ENCODE measurements at places on chromosomes 5 and 9.

DNA sequence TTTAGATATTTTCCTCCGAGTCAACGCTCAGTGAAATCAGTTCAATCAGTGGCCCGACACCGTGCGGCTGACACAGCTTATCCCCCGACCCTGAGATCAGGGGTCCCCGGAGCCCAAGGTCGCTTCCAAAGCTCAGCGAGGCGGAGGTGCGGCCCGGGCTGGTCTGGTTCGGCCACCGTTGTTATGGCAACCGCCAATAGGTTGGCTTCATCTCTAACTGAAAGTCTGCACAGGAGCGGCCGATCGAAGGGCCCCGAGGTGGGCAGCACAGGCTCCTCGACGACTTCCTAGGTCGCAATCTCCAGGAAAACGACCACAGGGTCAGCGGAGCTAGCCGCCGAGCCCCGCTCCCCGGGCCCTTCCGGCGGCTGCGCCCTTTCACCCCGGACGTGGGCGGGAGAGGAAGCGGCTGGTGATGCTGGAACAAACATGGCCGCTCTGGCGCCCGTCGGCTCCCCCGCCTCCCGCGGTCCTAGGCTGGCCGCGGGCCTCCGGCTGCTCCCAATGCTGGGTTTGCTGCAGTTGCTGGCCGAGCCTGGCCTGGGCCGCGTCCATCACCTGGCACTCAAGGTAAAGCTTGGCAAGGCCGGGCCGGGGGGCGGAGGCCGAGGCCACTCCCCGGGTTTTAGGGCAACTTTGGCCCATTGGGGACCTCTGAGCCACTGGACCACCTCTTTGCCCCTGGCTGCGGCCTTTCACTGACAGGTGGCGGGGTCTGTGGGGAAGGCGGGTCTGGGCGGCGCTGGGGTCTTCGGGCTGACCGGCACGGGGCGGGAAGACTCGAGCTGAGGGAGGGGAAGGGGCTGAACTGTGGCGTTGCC, at the start of gene GPR107:
Gene GPR107, plus strand, starts transcription at position 403 of the 821 bp plus-strand sequence. Its CDS starts 27 bp downstream, at position 430.
- no peak for DNase-seq

DNA sequence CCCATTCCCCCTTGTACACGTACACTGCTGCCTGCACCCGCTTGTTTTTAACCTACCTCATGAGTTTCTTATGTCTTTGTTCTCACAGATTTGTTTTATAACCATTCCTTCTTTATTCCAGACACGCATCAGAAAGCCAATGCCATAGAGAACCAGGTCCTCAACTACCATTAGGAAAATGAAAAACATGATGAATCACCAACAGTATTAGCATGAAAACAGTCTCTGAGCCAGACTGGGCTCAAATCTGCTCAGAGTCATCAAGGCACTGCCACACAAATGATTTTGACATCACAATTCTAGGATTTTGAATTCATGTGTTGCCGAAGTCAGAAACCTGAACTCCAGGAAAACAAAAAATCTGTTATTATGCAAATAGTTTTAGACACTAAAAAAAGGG, 394.1 kb upstream of the GRIA1 start:
- no peak for DNase-seq

GRCh38 chr5:3326841-3327232, 268.8 kb upstream of the IRX1 start:
- no peak for DNase-seq

DNA sequence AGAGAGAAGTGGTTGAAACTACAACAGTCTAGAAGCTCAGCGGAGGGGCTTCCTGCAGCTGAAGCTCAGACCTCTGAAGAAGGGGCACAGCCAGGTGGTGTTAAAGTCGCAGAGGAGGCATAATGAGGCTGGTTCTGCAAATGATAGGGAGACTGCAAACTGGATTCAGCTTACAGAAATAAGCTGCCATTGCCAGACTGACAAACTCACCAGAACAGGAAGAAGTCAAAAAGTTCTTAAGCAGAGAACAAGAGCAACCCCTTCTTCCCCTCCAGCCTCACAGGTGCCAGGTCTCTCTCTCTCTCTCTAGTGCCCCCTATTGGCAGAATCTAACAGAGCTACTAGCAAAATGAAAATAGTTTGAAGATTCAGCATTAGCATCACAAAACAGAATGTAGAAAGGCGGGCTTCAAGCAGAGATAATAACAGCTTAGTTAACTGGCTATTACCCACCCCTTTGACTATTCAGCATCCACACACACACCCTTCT, 76.7 kb downstream of the GRAMD2B start:
- DNase-seq, result no peak

GRCh38 chr9:35856206-35856605, 14.0 kb downstream of the OR13J1 start:
- no peak for DNase-seq

GRCh38 chr9:5841771-5842573, 9.1 kb upstream of the ERMP1 start:
- DNase-seq, result no peak

GRCh38 chr9:84484172-84484571, 143.6 kb upstream of the SLC28A3 start:
- no peak for DNase-seq

DNA sequence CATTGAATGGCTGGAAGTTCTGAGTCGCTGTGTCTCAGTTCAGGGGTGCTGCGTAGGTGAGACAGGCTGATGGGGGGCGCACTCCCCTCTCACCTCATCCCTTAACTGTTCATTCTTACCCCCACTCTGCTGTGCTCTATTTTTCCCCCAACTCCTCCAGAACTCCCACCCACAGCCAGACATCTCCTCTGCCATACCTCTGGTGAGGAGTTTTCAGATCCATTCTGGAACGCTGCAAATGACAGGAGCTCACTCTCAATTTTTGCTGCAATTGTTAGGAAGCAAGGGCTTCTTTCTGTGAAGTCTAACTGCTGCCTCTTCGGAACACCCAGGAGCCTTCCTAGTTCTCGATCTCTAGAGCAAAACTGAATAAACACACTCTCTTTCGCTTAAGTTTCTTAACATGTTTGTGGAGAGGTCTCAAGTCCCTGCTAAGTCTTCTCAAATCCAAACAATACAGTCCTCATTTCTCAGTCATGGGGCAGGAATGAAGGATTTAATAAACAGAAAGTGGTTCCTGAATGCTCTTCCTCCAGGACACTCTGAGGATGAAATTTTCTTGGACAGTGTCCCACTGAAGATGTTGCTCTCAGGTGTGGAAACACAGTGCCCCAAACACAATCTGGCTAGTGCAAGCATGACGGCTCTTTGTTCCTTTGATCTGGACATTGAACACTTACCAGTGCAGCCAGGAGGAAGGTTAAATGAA, 387.7 kb downstream of the KDM4C start:
- no peak for DNase-seq

- no peak for DNase-seq
These were observed 6.4 kb downstream of the ISCA1 start for GRCh38 chr9:86275962-86276361.

GRCh38 chr5:19880859-19881436, 107.1 kb downstream of the CDH18 start:
- DNase-seq, result no peak

GRCh38 chr5:77824981-77825380, 48.8 kb upstream of the TBCA start:
- DNase-seq, result no peak

- DNase-seq, result peak; percentile 83
These were observed 306.3 kb downstream of the FER start for GRCh38 chr5:109053995-109054417.

GRCh38 chr5:76663573-76663972, 40.4 kb upstream of the F2RL2 start:
- no peak for DNase-seq

GRCh38 chr9:118538959-118539358, 830.3 kb downstream of the BRINP1 start:
- DNase-seq, result no peak

- DNase-seq, result peak; percentile 33
These were observed 290.3 kb downstream of the NSG2 start for GRCh38 chr5:174335682-174336364.

- no peak for DNase-seq
These were observed 19.7 kb downstream of the GLRA1 start for GRCh38 chr5:151904909-151905308.

DNA sequence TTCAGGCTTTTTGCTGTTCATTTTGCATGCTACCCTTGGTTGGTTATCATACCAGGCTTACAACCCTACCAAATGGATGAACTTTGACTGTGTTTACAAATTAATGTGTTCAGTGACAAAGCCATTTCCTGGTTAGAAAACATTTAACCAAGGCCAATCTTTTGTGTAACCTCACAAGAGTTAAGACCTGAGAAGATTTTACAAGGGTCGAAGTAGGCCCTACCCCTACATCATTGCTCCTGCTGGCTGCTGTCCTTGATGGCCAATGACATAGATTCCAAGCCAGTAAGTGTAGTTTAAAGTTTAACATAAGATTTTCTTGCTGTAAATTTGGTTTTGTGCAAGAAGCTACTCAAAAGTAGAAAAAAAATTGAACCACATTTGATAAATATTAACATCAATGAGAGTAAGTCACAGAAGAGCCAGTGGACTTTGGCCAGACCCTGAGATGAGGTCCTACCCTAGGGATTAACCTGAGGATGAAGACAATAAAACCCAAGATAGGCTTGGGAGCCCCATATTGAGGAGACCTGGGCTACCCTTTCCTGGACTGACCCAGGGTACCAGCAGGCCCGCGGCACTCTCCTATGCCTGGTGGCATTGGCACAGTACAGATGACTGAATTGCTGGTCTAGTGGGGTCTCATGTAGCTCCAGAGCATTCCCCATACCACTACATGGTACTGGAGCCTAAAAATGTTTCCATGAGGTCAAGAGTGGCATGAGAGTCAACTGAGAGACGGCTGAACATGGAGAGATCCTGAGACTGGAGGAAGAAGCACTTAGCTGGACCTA, 8.3 kb downstream of the C1QTNF3 start:
- DNase-seq, result no peak

DNA sequence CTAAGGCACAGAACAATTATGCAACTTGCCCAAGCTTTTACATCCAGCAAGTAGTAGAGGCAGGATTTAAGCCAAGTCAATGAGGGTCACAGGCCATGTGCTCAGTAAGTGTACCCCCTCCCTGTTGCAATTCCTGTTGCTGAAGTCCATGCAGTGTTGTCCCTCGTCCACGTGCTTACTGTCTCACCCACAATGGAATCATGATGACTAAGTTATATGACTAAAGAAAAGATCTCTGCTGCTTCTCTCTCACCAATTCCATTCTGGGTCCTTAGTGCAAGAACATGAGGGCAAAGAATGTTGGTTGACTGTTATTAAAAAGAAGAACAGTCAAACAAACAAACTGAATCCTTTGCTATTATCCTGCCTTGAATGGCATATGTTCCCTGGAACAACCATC, 233.6 kb upstream of the SLC24A2 start:
- no peak for DNase-seq

GRCh38 chr5:8807636-8808035, 738.2 kb downstream of the SEMA5A start:
- no peak for DNase-seq

DNA sequence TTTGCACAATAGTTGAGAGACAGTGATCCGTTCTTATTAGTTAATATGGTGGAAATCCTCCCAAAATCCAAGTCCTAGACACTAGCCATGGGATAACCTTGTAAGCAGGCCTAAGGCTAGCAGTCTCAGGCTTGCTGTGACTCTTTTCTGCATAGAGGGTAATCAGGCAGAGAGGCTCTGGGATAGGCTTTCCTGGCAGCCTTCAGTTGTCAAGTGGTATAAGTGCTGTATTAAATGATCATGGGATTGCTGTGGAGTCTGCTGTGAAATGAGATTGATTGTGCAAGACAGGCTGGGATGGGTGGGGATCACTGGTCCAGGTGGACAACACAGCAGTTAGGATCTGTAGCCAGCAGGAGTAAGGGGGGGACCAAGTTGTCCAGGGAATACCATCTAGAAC, 416.4 kb downstream of the TLE4 start:
- DNase-seq, result no peak

DNA sequence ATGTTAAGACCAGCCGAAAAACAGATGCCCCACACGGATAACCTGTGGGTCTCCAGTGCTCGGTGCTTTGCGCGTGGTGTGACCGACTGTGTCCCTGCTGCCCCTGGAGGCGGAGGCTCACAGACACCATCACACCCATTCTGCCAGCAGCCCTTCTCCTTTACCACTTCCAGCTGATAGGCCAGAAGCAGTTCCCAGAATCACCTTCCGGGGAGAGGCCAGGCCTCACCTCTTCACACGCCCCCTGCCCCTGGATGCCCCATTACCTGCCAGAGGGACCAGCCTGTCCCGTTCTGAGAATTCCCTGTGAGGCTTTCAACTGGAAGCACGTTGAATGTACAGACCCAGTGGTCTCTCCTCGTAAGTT, 21.6 kb upstream of the LRRC14B start:
- no peak for DNase-seq

DNA sequence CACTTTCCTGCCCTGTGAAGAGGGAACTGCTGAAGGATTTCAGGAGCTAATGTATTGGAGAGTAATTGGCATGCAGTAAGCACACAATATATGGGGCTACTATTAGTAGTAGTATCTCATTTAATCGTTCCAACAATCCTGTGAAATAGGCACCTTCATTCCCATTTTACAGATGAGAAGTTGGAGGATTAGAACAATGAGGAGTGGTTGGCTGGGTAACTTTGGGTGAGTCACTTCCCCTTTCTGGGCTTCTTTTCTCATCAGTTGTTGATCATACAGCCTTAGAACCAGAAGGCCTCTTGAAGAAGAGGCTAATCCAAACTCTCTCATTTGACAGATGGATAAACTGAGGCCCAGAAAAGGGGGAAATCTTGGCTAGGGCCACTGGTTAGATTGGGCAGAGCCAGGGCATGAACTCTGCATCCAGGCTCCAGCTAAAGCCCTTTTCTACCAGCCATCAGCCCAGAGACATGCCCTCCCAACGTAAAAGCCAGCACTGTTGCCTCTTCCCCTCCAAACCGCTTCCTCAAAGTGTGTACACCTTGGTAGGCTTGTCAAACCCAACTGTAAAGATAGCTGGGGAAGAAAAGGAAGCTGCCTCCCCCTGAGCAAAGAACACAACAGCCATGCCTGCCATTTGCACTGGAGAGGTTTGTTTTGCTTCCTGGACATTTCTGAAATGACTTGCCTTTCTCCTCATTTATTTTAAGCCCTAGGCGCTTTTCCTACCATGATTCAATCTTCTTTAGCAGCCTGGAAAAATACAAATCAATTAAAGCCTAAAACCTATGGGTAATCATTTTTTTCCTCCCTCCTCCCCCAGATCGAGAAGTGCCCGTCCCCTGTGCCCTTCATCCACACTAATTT, 992 bp downstream of the SPACA9 start:
- no peak for DNase-seq

DNA sequence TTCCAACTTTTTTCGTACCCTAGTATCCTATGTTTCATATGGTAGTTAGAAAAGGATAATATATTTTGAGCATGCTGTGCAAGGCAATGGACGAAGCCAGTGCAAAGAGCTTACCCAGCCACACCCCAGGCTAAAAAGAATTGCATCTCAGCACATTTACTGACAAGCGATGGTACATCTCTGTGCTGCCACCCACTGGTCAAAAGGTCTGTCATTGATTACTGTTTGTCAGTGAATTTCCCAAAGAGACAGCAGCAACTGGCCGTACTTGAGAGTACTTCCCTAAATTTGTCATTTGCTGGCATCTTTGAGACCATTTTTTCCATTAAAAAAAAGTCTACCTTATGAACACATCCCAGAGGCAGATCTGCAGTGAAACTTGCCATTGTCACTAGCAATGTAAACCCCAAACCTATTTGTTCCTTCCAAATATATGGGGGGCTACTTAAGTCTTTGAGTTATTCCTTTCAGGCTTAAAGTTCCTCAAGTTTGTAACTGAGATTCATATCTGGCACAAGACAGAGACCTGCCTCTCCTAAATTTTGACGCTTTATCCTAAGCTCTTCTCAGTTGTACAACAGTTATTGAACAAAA, 184.3 kb downstream of the CTNND2 start:
- no peak for DNase-seq

- DNase-seq, result no peak
These were observed 829 bp downstream of the ANXA1 start for GRCh38 chr9:73152543-73152844.
